ENCODE measurements at places on chromosomes 11 and 22.

- DNase-seq = no peak
Observed at GRCh38 chr22:17284888-17285287, 65.7 kb upstream of the ADA2 start.

DNA sequence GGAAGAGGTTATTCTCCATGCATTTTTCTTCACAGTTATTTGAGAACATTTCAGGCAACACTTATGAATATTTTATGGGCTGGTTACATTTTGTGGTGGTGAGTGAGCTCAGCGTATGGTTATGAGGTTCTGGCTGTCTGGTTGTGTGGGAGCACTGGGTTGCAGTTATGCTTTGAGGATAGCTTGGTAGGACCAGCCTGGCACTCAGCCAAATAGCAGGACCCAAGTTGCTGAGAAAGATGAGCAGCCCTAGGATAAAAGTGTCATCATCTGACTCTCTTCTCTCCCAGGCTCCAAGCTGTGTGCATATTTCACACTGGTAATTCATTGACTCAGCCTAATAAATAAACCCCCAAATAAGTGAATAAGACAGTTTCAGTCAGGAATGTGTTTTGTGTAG is 8.1 kb upstream of the SRSF8 start:
- DNase-seq = no peak

GRCh38 chr11:57340039-57340615 is 2.0 kb downstream of the P2RX3 start:
- no peak for DNase-seq

DNA sequence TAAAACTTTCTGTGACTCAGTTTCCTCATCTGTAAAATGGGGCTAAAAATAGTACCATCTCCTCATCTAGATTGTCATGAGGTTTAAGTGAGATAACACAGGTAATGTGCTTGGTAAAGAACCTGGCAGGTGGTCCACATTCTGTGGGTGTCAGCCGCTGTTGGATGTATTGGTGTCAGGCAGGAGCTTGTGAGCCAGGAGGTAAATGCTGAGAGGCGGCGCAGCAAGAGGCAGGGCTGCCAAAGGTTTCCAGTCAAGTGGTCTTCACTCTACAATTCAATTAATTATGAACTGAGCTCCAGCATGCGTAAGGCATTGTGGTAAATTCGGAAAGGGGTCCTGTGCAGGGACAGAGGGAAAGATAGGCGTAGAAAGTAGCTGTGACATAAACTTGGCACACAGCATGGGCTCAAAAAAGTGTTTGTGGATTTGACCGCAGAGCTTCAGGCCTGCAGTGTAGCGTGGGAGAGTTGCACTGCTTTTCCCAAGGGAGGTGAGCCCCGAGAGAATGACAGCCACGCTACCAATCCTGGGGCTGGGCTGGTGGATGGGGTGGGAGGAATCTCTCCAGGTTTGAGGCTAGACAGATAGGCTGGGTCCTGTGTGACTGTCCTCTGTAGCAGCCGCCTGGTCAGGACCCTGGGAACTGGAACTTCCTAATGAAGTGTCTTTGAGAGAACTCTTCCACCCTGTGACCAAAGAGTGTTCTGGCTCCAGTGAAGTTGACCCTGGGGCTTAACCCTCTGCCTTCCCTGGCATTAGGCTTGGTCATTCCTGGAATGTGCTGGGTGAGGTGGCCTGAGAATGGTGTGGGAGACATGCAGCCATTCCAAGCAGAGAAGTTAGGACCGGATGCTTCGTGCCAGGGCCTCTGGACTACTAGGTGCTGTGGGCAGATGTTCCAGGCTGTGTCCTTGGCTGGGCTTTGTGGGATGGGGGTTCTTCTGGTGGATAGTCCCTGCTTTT is 122.4 kb downstream of the FEZ1 start:
- DNase-seq = no peak

DNA sequence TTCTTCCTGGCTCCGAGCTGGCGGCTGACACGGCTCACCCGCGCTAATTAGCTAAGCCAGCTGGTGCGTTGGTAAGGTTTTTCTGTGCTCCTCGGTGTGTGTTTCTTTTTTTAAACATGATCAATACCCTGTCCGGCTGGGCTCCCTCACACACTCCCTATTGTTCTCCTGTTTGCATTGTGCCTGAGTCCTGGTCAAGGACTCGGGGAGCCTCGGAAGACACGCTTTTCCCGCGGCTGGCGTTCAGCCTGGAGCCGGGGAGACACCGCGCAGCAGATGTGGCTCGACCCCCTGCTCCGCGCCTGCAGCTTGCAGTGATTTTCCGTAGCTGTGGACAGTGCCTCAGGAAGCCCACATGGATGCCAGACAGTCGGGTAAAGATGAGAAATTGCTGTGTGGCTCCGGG is 454.9 kb upstream of the CADM1 start:
- DNase-seq = peak; percentile 50

DNA sequence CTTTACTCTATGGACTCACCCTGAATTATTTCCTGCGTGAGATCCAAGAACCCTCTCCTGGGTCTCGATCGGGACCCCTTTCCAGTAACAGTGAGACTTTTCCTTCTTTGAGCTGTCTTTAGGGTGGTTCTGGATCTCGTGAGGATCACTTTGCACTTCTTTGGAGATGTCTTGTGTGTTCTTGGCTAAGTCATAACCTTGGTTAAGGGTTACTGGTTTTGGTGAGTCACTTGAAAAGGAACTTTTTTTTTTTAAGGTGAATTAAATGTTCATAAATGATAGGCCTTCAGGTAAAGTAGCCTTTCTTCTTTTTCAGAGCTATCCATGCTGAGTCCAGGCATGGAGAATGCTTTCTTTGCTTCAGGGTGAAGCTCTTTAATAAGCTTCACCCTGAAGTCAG is 19.4 kb upstream of the GSTP1 start:
- no peak for DNase-seq

GRCh38 chr11:20611892-20612291 is 12.5 kb downstream of the SLC6A5 start:
- no peak for DNase-seq

GRCh38 chr11:31973172-31973571 is 117.7 kb upstream of the RCN1 start:
- no peak for DNase-seq

- DNase-seq = no peak
Observed at GRCh38 chr22:49046000-49046545, 781.6 kb downstream of the BRD1 start.

GRCh38 chr11:11476499-11476898 is 123.4 kb upstream of the CSNK2A3 start:
- DNase-seq = peak; percentile 43

GRCh38 chr22:22019659-22020424 is 37.3 kb upstream of the TOP3B start:
- DNase-seq = no peak

GRCh38 chr11:64036087-64037026 is 626 bp downstream of the FLRT1 start:
- peak; percentile 74 for DNase-seq
